Stimulated activated CD4-positive, alpha-beta T cell treated with anti-CD3 and anti-CD28 coated beads, Interleukin-2, amount 100 ng/mL, for 48 hours (primary cell): ENCODE measurements at places on chromosomes 4 and X.

GRCh38 chr4:88457307-88458103, 586 bp downstream of the HERC5 start:
- peak; percentile 23 for DNase-seq

- no peak for DNase-seq
These were observed 414.2 kb upstream of the LCORL start for GRCh38 chr4:18435781-18436180.

DNA sequence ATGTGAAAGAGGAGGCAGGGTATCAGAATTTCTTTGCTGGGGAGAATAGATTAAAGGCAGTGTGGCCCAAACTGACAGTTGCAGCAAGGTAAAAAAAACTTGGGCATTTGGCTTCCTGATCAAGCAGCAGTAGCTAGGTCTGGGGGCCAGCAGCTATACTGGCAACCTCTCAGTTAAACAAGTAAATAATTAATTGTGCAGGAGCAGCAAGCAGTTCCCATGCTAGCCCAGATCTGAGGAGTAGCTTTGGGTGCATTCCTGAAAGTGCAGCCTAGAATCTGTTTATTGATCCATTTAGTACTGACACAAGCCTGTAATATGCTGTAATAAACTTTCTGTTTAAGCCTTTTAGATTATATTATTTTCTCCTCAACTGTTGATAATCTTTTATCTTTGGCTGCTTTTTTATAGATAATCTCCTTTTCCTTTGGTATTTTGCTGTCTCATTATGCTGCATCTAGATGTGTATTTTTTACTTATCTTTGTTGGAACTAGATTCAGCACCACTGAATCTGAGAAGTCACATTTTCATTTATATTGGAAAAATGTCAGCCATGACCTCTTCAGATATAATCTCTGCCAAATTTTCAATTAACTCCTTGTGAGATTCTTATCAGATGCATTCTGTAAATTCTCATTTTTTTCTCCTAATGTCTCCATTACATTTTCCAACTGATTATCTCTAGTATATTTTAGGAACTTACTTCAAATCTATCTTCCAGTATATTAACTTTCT, 276.3 kb downstream of the STPG2 start:
- DNase-seq: no peak

- no peak for DNase-seq
These were observed 15.6 kb upstream of the ART3 start for GRCh38 chr4:76058888-76059426.

DNA sequence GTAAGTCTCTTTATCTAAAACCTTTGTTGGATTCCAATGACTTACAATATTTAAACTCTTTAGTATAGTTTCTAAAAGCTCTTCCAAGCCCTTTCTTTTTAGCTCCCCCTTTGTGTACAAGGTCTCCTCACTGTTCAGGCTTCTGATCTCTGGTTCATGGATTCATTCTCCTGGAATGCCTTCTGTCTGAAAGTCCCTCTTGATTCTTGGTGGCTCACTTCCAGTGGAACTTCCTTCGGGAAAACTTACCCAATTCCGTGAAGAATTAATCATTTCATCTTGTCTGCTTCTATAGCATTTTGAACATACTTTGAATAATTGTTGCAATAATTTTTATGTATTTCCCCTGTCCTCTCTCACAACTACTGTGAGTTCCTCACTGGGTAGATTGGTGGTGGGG, 3.6 kb downstream of the ARHGAP24 start:
- DNase-seq: no peak

GRCh38 chrX:55713631-55714030, 3.9 kb upstream of the RRAGB start:
- DNase-seq: no peak
